ENCODE measurements at places on chromosomes 2 and 18.
A peak's percentile ranks its signal among the peaks of the same experiment; 100 is the strongest.

GRCh38 chr2:223585666-223586065 lies 16.5 kb downstream of the SCG2 start:
- no peaks in the 10 kb centered on the region for H3K4me1 ChIP-seq
- H3K27me3 ChIP-seq = peaks cover 11% of the 10 kb centered on the region
- H3K27ac ChIP-seq = no peak overlapping the region
- H3K36me3 ChIP-seq = peaks cover 2% of the 10 kb centered on the region

DNA sequence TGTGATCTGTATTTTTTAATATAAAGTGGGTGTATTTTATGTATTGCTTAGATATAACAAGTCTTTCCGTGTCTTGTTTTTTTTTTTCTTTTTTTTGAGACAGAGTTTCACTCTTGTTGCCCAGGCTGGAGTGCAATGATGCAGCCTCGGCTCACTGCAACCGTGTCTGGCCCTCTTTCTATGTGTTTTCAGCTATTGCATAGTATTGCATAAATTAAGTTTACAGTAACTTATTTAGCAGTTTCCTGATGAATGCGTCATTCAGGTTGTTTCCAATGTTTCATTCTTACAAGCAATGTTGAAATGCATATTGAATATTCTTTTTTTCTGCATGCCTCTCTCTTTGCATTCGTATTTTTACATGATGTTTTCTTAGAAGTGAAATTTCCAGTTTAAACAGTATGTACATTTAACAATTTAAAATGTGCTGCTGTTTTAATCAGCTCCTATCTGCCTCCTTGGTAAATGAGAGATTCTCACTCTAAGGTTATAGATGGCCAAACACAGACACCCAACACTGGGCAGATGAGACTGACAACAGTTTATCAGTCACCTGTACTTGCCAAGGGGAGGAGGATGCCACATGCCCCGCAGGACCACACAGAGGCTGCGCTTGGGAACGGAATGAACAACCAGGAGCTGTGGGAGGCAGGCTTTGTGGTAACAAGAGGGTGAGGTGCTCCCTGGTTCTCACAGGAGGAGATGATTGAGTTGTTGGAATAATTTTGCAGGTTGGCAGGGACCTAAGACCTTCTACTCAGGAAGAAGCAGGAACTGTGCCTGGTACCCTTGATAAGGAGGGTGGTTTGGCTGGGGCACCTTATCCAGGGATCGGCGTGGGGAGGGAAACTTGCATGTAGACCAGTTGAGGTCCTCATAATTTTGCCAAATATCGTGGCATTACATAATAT lies 7.5 kb downstream of the SLC9A4 start:
- no peaks in the 10 kb centered on the region for H3K4me1 ChIP-seq
- no peaks in the 10 kb centered on the region for H3K36me3 ChIP-seq
- DNase-seq = no peak
- no peak overlapping the region for H3K4me3 ChIP-seq
- no peak overlapping the region for H3K27ac ChIP-seq

GRCh38 chr2:19667085-19667484 lies 234.7 kb downstream of the TTC32 start:
- H3K36me3 ChIP-seq = no peaks in the 10 kb centered on the region
- H3K4me3 ChIP-seq = no peak overlapping the region
- no peak for DNase-seq
- peaks cover 17% of the 10 kb centered on the region for H3K27me3 ChIP-seq

DNA sequence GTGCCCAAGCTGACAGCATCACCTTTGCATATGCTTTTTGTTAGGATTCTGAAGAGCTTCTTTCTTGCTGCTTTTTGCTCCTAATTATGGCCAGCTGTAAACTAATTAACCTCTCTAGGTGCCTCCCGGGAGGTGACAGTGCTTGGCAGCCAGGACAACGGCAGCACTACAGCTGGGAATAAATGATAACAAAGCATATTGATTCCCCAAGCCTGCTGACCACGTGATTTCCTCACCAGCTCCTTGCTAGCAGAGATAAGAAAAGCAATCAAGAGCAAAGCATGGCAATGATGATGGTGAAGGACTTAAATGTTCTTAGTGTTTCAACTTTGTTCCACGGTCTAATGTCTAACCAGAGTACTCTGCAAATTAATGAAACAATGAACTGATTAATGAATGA lies 1074.4 kb upstream of the GYPC start:
- H3K27me3 ChIP-seq = no peaks in the 10 kb centered on the region
- no peak overlapping the region for H3K4me3 ChIP-seq
- DNase-seq = no peak
- H3K4me1 ChIP-seq = no peaks in the 10 kb centered on the region
- no peaks in the 10 kb centered on the region for H3K36me3 ChIP-seq

GRCh38 chr2:95337829-95338228 lies 40.7 kb downstream of the KCNIP3 start:
- no peaks in the 10 kb centered on the region for H3K36me3 ChIP-seq
- H3K27ac ChIP-seq = no peak overlapping the region
- H3K4me3 ChIP-seq = no peak overlapping the region
- H3K27me3 ChIP-seq = peaks cover 21% of the 10 kb centered on the region
- no peaks in the 10 kb centered on the region for H3K4me1 ChIP-seq

- no peak for DNase-seq
- H3K36me3 ChIP-seq = peaks cover 19% of the 10 kb centered on the region
These were observed 2.5 kb upstream of the PER2 start for GRCh38 chr2:238290715-238291549.

GRCh38 chr2:173271825-173272224 lies 82.8 kb upstream of the CDCA7 start:
- H3K27me3 ChIP-seq = no peaks in the 10 kb centered on the region
- no peak for DNase-seq
- no peaks in the 10 kb centered on the region for H3K36me3 ChIP-seq

DNA sequence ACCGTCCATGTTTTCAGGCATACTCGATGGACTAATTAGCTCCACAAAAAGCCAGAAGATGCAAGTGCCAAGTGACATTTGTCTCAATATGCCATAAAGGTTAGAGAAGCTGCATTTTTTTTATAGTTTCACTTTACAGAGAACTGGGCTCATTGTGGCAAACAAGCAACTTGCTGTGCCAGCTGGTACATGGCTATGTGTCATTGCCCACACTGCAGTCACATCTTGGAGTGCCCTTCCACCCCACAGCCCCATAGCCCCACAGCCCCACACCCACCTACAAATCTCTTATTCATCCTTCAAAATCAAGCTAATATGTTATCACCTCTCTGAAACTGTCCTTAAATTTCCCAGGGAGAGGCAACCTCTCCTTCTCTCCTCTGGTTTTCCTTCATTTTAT lies 451.9 kb downstream of the ARHGAP15 start:
- DNase-seq = no peak
- peak overlapping the region; percentile 33 for H3K27ac ChIP-seq
- H3K4me1 ChIP-seq = peaks cover 47% of the 10 kb centered on the region
- no peak overlapping the region for H3K4me3 ChIP-seq

GRCh38 chr2:186455613-186456012 lies 30.4 kb upstream of the ZC3H15 start:
- H3K27me3 ChIP-seq = no peaks in the 10 kb centered on the region
- peaks cover 7% of the 10 kb centered on the region for H3K36me3 ChIP-seq
- H3K4me3 ChIP-seq = no peak overlapping the region
- H3K4me1 ChIP-seq = peaks cover 4% of the 10 kb centered on the region
- no peak overlapping the region for H3K27ac ChIP-seq

GRCh38 chr2:88607416-88607815 lies 19.8 kb downstream of the EIF2AK3 start:
- no peaks in the 10 kb centered on the region for H3K27me3 ChIP-seq
- DNase-seq = no peak
- no peak overlapping the region for H3K4me3 ChIP-seq

DNA sequence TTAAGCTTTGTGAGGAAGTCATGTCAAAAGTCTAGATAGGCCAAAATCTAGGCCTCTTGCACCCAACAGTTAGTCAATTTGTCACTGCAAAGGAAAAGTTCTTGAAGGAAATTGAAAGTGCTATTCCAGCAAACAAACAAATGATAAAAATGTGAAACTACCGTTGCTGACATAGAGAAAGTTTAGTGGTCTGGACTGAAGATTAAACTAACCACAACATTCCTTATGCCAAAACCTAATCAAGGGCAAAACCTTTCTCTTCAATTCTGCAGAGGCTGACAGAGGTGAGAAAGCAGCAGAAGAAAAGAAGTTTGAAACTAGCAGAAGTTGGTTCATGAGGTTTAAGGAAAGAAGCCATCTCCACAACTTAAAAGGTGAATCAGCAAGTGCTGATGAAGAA lies 44.0 kb upstream of the LRRTM4 start:
- H3K36me3 ChIP-seq = no peaks in the 10 kb centered on the region
- no peak overlapping the region for H3K27ac ChIP-seq
- no peaks in the 10 kb centered on the region for H3K27me3 ChIP-seq
- no peak overlapping the region for H3K4me3 ChIP-seq
- no peak for DNase-seq

- H3K4me3 ChIP-seq = no peak overlapping the region
- no peak overlapping the region for H3K27ac ChIP-seq
These were observed 169.6 kb downstream of the LRRTM1 start for GRCh38 chr2:80135001-80135400.

- H3K36me3 ChIP-seq = peaks cover 11% of the 10 kb centered on the region
- no peaks in the 10 kb centered on the region for H3K4me1 ChIP-seq
- no peak overlapping the region for H3K27ac ChIP-seq
- H3K27me3 ChIP-seq = no peaks in the 10 kb centered on the region
These were observed 390.9 kb downstream of the NBAS start for GRCh38 chr2:15170070-15170775.

- no peaks in the 10 kb centered on the region for H3K4me1 ChIP-seq
- H3K27me3 ChIP-seq = no peaks in the 10 kb centered on the region
- DNase-seq = no peak
- H3K4me3 ChIP-seq = no peak overlapping the region
- H3K27ac ChIP-seq = no peak overlapping the region
- H3K36me3 ChIP-seq = no peaks in the 10 kb centered on the region
These were observed 55.7 kb upstream of the PDE1A start for GRCh38 chr2:182482511-182482910.

GRCh38 chr2:62383846-62384245 lies 122.1 kb downstream of the TMEM17 start:
- no peak overlapping the region for H3K4me3 ChIP-seq
- no peaks in the 10 kb centered on the region for H3K4me1 ChIP-seq
- H3K36me3 ChIP-seq = peaks cover 4% of the 10 kb centered on the region
- H3K27me3 ChIP-seq = no peaks in the 10 kb centered on the region
- no peak for DNase-seq

DNA sequence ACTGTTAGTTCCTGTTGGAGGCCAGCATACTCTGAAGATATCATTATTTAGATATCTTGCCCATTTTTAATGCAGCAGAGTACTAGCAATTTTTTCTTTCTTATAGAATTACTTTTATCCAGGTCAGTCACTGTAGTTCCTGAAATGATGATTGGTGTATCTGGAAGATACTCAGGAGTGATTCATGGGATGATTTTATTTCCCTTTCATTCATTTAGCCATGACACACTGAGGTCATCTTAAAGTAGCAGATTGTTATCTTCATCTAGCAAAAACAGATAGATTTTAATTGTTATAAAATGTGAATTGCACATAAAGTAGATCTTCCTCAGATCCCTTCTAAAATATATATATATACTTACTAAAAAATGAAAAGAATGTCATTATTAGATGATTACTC lies 109.1 kb downstream of the PIK3C3 start:
- no peak for DNase-seq
- H3K36me3 ChIP-seq = peaks cover 39% of the 10 kb centered on the region
- H3K4me3 ChIP-seq = no peak overlapping the region

DNA sequence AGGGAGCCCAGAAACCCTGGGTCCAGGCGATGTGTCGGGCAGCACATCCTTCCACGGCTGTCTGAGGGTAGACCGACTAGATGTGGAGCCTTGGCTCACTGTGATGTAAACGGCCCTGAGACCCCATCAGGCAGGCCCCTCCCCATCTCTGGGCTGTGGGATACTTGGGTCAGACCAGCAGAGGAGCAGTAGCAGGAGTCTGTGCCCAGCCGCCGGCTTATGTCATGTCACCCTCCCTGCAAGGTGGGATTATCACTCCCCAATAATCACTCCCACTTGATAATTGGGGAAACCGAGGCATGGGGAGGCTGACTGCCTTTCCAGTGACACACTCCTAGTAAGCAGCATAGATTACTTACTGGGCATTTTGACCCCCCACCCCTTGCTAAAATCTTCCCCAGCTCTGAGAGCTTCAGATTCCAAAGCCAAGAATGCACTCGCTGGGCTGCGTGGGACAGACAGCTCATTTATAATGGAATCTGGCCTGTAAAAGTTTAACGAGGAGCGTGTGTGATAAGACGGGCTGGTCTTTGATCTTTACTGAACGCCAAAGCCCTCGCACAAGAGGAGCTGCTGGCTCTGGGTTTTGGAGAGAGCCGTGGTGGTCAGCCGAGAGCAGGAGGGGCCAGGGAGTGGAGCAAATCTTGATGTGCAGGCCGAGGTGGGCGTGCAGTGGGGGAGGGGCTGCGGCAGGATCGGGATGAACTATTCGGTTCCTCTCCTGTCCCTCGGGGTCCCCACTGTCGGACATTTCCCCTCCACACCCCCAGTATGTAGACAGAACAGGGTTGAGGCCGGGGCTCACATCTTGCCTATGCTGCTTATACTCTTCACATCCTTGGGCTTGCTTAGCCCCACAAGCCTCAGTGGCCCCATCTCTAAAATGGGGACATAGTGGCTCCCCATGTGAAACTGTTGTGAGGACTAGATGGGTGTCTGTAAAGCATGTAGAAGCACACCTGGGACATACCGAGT lies 200.0 kb downstream of the GLI2 start:
- no peaks in the 10 kb centered on the region for H3K36me3 ChIP-seq
- H3K27ac ChIP-seq = no peak overlapping the region
- H3K27me3 ChIP-seq = peaks cover 11% of the 10 kb centered on the region
- DNase-seq = no peak
- H3K4me3 ChIP-seq = no peak overlapping the region
- H3K4me1 ChIP-seq = no peaks in the 10 kb centered on the region

GRCh38 chr2:95036596-95037383 lies 11.3 kb downstream of the MAL start:
- no peaks in the 10 kb centered on the region for H3K4me1 ChIP-seq
- no peak for DNase-seq
- no peak overlapping the region for H3K4me3 ChIP-seq
- H3K36me3 ChIP-seq = peaks cover 2% of the 10 kb centered on the region
- no peaks in the 10 kb centered on the region for H3K27me3 ChIP-seq

DNA sequence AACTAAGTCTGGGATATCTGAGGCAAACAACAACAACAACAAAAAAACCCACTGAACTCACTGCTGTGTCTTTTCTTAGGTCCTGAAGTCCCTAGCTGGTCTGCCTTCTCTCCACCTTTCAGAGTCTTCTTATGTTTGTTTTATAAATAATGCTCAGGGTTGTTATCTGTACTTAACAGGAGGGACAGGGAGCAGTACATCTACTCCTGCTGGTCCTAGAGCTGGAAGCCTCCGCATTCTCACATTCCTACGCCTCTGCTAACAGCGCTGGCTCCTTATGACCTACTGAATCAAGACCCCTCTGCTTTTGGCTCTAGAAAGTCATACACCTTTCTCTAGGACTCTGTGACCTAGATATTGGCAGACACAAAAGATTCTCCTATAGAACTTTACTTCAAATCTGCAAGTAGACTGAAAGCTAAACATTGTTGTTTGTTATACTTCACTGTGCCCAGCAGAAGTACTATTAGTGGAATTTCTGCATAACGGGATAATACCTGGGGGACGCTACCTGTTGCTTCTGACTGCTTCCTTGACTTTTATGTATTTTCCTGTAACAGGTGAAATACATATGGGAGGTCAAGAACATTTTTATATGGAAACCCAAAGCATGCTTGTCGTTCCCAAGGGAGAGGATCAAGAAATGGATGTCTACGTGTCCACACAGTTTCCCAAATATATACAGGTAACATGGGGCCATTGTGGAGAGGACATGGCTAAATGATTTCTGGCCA lies 48.6 kb downstream of the AOX1 start:
- no peak for DNase-seq
- H3K4me1 ChIP-seq = no peaks in the 10 kb centered on the region

Data from central memory CD8-positive, alpha-beta T cell (primary cell).